ENCODE measurements at places on chromosomes 4 and X.

- DNase-seq = no peak
Measured at GRCh38 chrX:70995338-70995737, 64.4 kb upstream of the SLC7A3 start.

- DNase-seq = no peak
Measured at GRCh38 chr4:100809506-100809905, 291.7 kb upstream of the EMCN start.

DNA sequence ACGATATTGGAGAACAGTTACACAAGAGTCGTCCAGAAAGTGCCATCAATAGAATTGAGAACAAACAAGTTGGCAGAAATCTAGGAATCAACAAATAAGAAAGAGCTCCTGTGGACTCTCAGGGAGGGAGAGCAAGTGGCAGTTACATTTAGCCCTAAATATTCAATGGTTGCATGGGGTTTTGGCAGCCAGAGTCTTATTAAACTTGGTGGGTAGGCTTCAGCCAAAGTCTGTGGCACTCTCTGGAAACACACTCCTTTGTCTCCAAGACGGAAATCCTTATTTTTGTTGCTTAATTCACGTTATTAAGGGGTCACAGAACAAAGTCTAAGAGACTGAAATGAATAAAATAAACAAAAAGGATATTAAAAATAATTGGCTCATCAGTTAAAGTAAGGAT lies 742.2 kb upstream of the ATOH1 start:
- DNase-seq = no peak

- peak; percentile 35 for DNase-seq
Measured at GRCh38 chr4:182478475-182478874, 235.3 kb downstream of the TENM3 start.

DNA sequence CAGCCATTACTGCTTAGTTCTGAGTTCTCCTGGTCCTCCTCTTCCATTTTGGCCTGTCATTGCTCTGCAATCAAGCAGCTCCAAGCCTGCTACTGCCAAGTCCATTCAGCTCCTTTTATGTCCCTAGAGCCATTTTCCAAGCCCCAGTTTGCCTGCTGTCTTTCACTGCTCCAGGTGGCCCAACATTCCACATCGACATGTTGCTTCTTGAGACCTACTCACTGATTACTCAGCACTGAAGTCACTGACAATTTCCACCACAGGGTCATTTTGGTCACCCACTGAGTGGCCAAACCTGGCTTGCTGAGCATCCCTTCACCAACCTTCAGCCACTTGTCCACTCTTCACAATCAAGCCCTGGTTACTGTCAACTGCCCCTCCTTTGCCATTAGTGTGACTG lies 27.2 kb downstream of the LRIT3 start:
- no peak for DNase-seq

- DNase-seq = no peak
Measured at GRCh38 chrX:29693912-29694311, 521.5 kb upstream of the MAGEB2 start.

DNA sequence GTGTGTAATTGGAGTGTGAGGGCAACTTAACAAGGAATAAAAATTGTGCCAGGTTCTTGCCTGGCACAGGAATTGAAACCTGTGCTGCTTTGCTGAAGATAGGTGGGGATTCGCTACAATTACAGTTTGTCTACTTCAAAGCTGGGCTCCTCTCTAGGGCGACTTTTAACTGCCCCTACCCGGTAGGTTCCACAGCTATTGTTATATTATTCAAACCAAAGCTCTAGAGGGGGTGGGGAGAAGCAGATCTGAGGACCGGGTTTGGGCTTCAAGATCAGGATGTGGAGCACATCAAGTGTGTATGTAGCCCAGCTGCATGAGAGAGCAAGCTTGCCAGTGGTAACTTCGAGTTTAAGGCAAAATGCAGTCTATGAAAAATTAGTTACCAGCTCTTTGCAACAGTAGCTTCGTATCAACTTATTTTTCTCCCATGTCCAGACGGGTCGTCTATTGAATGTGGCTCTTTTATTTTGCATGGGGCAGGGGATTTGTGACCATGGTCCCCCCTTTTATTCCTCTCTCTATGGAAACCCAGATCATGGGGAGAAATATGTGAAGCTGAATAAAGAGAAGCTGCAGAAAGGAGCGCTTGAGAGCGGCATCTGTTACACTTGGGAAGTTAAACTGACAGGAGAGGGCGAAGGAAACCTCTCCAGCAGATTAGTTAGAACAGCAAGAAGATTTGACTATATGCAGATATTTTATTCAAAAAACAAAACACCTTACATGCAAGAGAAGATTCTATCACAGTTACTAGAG lies 3.2 kb upstream of the POU3F4 start:
- DNase-seq = no peak

GRCh38 chrX:154797006-154797405 lies 8.3 kb downstream of the MPP1 start:
- no peak for DNase-seq

DNA sequence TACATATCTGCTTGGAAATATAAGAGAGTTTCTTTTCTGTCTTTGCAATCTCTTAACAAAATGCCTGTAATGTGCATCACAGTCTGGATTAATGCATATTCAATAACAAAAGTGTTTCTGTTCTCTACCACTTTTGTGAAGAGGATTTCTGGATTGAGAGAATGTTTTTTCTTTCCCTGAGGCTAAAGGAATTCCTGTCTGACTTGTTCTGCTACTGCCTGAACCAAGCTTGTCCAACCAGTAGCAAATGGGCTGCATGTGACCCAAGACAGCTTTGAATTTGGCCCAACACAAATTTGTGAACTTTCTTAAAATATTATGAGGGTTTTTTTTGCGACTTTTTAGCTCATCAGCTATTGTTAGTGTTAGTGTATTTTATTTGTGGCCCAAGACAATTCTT lies 1133.9 kb downstream of the SH3BGRL start:
- no peak for DNase-seq

- no peak for DNase-seq
Measured at GRCh38 chr4:7190278-7190594, 2.1 kb upstream of the SORCS2 start.

DNA sequence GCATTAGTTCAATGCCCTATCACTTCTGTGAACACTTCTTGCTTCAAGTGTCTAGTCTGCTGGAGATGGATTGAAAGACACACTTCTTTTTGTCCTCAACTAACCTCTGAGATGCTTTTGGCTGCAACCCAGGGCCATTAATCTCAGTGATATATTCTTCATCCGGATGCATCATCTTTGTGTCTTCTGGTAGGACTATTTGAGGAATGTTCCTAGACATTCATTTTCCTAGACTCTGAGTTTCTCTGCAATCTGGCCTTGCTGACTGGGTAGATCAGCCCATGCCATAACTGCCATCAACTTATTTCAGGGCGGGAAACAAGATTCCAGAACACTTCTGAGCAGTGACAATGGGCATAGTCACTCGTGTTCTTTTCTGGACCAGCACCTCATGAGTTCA lies 329.4 kb downstream of the PDGFC start:
- DNase-seq = no peak

- no peak for DNase-seq
Measured at GRCh38 chr4:40479378-40479777, 144.2 kb downstream of the CHRNA9 start.

DNA sequence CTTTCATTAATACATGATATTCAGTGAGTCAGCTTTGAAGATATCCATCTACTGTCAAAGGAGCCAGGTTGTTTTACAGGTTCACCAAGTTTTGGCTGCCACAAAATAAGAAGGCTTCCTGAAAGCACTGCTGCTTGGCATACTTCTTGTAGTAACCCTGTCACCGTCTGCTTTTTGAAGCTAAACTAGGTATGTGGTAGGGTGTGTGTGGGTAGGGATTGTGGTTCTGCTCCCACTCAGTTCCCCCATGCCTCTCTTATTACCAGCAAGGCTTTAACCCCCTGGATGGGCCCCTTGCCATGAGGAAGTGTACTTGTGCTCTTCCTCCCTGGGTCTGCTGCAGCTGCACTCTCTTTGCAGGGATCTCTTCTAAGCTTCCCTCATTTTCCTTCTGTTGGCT lies 191.2 kb downstream of the BANK1 start:
- DNase-seq = no peak

DNA sequence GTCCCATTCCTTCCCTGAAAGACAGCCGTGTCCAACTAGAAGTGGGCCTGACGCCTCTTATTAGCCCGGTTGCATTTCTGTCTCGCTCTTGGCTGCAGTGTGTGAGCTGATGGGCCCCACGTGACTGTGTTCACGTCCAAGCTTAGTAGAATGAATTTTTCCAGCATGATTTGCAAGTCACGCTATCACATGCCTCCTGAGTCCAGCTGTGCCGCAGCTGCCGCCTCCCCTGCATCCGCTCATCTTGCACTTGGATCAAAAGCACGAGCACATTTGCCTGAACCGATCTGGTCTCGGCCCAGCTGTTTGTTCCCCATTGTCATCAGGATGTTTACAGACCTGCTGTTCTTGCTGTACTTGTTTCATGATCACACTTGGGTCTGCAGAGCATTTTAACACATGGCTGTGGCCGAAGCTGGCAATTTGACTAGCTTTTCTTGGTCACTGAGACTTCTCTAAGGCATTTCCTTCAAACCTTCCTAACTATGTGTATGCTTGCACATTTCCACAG lies 126.5 kb downstream of the KIT start:
- DNase-seq = no peak

DNA sequence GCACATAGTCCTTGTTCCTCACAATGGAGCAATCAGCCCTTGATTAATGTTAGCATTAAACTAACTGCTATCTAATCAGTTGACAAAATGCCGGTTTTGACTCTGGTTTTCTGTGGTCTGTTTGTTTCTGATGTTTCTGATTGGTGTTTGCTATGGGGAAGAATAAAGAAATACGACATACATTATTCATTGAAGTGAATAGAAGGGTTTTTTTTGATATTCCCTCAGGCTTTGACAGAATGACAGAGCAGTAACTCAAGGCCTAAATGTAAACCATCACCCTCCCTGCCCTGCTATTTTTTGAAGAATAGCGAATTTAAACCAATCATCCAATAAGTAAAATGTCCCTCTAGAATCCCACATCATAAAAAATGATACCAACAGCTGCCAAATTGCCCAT lies 65.5 kb upstream of the HS3ST1 start:
- no peak for DNase-seq

DNA sequence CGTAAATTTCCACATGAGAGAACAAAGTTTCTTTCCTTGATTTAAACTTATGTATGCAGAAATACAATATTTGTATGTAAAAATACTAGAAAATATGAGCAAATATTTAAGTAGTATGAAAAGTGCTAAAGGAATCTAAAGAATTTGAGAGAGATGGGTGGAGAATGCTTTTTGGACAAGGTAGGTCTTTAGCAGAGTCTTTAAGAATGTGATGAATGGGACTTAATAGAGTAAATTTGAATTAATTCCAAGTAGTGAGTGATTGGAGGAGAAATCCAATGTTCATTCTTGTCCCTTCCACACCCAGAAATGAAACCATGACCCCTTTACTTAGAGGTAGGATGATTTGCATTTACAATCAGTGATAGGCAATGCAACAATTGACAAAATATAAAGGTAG lies 570.9 kb upstream of the ZFP42 start:
- no peak for DNase-seq

- no peak for DNase-seq
Measured at GRCh38 chrX:115679460-115679859, 118.5 kb downstream of the PLS3 start.

- no peak for DNase-seq
Measured at GRCh38 chrX:150610446-150610845, 42.0 kb downstream of the MTM1 start.

- no peak for DNase-seq
Measured at GRCh38 chr4:164933244-164933643, 44.2 kb downstream of the TRIM61 start.

DNA sequence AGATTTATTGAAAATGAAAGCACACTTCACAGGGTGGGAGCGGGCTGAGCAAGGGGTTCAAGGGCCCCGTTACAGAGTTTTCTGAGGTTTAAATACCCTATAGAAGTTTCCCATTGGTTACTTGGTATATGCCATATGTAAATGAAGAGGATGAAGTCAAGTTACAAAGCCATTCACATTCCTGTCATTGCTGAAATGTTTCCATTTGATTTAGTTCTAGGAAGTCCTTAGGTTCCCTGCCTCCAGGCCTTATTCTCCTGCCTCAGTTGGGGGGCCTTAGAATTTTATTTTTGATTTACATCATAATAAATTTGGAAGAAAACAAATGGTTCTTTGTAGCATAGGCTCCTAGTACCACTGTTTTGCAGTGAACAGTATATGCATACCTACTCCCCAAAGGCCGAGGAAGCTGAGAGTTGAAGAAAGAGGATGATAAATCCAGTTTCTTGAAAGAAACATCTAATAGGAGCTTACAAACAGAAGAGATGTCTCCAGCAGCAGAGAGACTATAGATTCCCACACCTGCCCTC lies 31.8 kb downstream of the SERTM2 start:
- no peak for DNase-seq

- no peak for DNase-seq
Measured at GRCh38 chrX:139739138-139739537, 31.2 kb upstream of the MCF2 start.

GRCh38 chr4:1379801-1380331 lies 26.4 kb downstream of the NKX1-1 start:
- DNase-seq = no peak

- DNase-seq = peak; percentile 52
Measured at GRCh38 chrX:107825698-107826237, at the start of gene MID2. TSS of gene MID2 (plus strand) at chrX:107825866. CDS start at chrX:107826427, 561 bp downstream.

- no peak for DNase-seq
Measured at GRCh38 chrX:39665830-39666518, 431.8 kb downstream of the BCOR start.

DNA sequence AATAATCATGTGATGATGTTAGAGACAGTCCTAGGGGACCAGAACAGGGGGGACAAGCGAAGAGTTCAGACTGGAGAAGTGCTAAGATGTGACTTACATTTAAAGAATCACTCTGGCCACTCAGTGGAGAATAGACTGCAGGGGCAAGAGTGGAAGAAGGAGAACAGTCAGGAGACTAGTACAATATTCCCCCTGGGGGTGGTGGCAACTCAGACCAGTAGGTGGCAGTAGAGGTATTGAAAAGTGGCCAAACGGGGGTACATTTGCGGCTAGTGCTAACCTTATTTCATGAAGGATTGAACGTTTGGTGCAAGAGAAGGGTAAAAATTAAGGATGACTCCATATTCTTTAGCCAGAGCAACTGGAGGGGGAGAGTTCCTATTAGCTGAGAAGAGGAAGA lies 2.7 kb upstream of the BMX start:
- DNase-seq = peak; percentile 42

GRCh38 chr4:55509266-55509665 lies 37.4 kb downstream of the CLOCK start:
- DNase-seq = no peak

DNA sequence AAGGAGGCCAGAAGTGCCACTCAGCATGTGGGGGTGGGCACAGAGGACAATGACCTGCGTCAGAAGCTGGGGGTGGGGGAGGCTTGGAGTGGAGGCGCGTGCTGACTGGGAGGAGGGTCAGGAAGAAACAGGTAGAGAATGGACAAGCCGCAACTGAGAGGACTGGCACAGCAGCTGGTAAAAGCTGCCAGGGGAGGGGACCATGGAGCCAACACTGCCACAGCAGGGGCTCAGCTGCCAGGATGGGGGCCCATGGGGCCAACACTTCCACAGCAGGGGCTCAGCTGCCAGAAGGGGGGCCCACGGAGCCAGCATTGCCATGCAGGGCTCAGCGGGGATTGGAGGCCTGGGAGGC lies 19.1 kb downstream of the RNF212 start:
- DNase-seq = no peak

All from naive thymus-derived CD8-positive, alpha-beta T cell (primary cell).